ENCODE measurements at places on chromosomes 2 and 18. TPM values are rescaled to one million over a fixed set of nuclear protein-coding genes. Genes with fewer than 3 reads are reported as not detected.

The CTAGE1 gene
- not detected for total RNA-seq

The GPR148 gene
- not detected for total RNA-seq

DNA sequence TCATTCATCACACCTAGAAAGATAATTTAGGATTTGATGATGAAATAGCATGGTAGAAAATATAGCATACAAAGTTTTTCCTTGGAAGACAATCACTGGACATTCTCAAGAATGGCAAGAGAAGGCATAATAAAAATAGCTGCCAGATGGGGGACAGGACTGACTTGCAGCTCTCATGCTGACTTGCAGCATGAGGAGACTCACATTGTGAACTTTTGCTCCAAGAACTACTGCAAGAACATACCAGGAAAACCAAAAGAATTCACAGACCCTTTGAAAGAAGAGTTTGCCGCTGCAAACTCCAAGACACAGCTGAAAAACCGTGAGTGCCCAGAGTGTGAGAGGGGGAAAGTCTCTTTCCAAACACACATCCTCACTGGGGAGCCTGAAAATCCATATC, 47.0 kb downstream of the CRYGD start:
- no peak for DNase-seq

GRCh38 chr2:97761192-97761591, 47.8 kb downstream of the ZAP70 start:
- DNase-seq: no peak

- no peak for DNase-seq
These were observed 71.6 kb downstream of the PRKRA start for GRCh38 chr2:178379162-178380004.

- DNase-seq: no peak
These were observed 2.4 kb downstream of the TTN start for GRCh38 chr2:178804791-178805190.

All from tibial nerve (tissue), 4 donors.